Head of caudate nucleus (tissue), 42 donors: ENCODE measurements at places on chromosomes 4 and X.

DNA sequence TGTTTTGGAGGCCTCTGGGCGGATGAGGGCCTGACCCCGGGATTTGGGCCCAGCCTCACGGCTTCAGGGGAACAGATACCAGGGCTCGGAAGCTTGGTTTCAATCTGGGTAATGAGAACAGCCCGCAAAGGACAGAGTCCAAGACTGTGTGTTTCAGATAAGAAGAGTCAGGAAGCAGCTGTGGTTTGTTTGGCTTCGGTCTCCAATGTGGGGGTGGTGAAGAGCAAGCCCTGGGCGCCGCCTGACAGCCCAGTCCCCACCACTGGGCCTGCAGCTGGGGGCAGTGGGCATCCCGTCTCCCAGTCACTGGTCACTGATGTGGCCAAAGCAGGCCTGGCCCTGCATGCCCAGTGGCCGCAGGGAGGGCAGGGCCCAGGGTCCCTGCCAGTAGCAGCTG lies 9.1 kb downstream of the WFS1 start:
- no peak for DNase-seq

- DNase-seq, result no peak
Measured at GRCh38 chr4:143109376-143109775, 75.3 kb upstream of the USP38 start.

DNA sequence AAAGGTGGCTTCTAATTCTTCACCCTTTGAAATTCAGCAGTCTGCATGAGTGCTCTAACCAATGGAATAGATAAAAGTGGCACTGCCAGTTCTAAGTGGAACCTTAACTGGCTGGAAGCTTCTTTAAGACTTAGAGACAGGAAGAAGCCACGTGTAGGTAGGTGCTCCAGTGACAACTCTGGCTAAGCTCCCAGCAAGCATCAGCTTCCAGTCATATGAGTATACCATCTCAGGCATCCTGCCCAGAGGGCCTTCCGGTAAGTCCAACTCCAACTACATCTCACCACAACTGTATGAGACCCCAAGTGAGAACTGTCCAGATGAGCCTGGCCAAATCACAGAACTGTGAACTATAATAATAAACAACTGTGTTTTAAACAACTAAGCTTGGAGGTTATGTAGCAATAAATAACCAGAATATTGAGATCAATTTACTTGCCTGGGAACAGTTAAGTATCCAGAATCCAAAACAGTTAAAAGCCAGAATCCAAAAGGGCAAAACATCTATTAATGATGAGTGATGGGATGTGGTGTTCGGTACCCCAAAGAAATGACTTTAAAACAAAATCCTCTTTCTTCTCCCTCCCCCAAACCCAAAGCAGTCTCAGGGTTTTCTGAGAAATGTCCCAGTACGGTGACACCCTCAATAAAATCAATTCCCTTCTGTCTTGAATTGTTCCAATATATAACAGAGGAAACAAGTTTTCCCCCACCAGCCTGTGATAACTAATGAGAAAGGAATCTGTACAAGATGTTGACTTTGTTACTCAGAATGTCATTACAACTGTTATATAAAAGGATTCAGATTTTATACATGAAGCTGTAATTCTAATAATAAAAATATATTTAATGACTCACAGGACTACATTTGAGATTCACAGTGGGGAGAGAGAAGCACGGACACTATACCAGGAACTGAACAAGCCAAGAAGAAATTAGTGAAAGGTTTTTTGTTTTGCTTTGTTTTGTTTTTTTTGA lies 4.2 kb downstream of the TSPAN5 start:
- DNase-seq, result no peak

- no peak for DNase-seq
Measured at GRCh38 chr4:52694936-52695335, 35.8 kb upstream of the USP46 start.

GRCh38 chrX:14029039-14029424 lies 660 bp downstream of the GEMIN8 start:
- DNase-seq, result no peak

DNA sequence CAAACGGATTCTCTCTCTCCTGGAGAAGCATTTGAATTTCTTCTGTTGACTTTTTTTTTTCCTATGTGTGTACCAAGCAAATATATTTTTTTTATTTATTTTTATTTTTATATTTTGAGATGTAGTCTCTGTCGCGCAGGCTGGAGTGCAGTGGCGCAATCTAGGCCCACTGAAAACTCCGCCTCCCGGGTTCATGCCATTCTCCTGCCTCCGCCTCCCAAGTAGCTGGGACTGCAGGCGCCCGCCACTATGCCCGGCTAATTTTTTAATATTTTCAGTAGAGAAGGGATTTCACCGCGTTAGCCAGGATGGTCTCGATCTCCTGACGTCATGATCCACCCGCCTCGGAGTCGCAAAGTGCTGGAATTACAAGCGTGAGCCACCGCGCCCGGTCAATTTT lies 549.5 kb upstream of the GNPDA2 start:
- DNase-seq, result no peak

GRCh38 chr4:112655270-112655669 lies 18.3 kb downstream of the LARP7 start:
- no peak for DNase-seq

GRCh38 chr4:87961993-87962392 lies 13.5 kb upstream of the SPP1 start:
- no peak for DNase-seq

DNA sequence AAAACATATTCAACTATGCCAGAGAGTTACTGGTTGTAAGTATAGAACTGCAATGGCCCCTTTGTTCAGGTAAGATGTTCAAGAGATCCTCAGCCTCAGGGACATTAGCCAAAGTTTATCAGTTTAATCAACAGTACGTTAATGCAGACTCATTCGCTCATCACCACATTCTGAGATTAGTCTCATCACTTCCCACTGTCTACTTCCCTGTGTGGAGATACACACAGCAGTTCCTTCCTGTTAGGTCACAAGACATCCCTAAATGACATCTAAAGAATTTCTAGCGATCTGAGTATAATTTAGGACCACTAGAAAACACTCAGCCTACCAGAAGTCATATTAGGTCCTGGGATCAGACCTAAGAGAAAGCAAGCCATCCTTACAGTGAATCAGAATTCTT lies 10.4 kb downstream of the SLC10A7 start:
- DNase-seq, result no peak

DNA sequence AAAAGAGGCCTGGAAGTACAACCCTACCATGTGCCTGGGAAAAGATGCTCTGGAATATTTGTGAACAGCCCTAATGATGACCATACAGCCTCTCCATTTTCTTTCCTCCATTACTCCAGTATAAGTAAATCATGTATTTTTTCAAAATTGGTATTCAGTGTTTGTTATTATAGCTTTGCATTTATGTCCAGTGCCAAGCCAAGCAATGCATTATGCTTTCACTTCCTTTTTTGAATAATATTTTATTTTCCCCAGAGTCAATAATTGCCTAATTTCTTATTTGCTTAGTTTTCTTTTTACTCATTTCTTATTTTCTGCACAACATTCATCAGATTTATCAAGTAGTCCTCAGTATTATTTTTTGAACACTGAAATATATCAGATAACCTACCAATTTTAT lies 49.3 kb upstream of the EOLA2 start:
- DNase-seq, result no peak

DNA sequence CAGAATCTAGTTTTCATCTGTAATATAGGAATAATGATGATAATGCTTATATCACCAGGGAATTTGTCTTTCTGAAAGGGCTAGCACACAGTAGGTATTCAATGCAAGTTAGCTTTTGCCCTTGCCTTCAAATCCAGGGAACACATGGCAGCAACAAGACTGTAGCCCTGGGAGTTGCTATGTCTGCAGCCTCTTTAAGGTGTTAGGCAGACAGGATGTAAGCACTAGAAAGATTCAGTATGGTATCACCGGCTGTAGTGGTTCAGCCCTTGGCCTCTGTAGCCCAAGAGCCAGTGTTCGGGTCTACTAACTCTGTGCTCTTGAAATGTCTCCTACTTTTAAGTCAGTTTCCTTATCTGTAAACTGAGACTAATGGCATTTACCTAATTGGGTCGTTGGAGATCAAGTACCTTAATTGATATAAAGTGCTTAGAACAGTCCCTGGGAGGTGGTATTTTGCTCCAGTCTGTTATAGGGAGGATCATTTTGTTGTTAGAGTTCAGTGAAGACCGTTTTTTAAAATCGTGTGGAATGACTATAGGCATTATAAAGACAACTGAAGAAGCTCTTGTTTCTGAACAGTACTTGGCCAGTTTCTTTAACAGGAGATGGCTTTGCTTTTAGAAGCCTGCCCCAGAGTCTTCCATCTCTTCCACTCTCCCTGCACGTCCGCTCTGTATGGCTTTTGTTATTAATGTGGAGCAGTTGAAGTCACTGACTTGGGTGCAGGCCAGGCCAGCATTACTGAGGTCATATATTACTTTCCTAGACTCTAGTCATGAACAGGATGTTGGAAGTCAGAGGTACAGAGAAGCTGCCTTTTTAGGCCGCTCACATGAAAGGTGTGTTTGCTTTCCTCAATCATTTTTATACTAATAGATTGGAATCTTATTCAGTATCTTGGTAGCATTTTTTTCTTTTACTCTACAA lies 44.8 kb downstream of the GAB1 start:
- DNase-seq, result peak; percentile 77

DNA sequence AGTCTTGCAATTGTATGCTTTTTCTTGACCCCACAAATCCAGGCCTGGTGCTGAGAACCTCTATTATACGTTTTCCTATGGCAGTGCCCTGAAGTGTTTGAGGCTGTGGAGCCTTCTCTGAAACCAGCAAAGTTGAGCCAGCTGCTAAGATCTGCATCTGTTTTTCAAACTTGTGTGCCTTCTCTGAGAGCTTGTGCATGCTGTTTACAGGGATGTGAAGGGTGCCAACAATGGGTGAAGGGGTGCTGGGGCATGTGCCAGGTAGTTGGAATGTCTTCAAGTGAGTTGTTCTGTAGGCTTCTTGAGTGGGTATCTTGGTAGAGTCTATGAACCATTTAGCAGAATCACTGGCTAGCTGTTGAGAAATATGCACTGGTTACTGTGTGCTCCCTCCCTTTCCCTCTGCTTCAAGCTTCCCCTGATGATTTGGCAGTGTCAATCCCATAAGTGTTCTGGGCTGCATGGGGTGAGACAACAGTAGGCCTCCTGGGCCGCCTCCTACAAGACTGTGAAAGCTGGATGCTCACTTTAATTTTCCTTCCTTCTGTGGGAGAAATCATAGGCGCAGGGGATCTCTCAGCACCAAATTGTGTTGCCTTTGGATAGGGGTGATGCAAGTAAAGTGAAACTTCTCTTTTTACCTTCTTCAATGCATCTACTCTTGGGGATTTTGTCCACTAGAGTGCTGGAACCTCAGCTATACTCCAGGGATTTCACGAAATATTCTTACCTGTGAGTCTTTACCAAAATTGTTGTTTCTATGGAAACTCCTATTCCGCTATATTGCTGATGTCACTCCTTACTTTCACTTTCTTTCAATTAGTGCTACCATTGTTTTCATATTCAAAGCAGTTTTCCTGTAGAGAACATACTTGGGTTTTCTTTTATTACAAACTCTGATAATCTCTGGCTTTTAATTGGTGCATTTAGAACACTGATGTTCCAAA lies 30.0 kb downstream of the ITM2A start:
- no peak for DNase-seq
